ENCODE measurements at places on chromosomes 16 and 17. TPM values are rescaled to one million over a fixed set of nuclear protein-coding genes. Genes with fewer than 3 reads are reported as not detected.

Gene TOP2A
- polyA plus RNA-seq: 239 TPM

Gene RNF157
- polyA plus RNA-seq: 1.4 TPM

Gene FOXL1
- polyA plus RNA-seq: not detected

Gene MYH13
- polyA plus RNA-seq: not detected

Gene CACNA1G
- polyA plus RNA-seq: not detected

Gene PPP1R27
- 1.6 TPM for polyA plus RNA-seq

Gene TP53TG3C
- polyA plus RNA-seq: not detected

Gene WDR45B
- polyA plus RNA-seq: 28.1 TPM

Gene PFN1
- polyA plus RNA-seq: 3,892 TPM
